Activated T-cell treated with anti-CD3 and anti-CD28 coated beads, Interleukin-2, amount 50 U/mL, for 72 hours (primary cell): ENCODE measurements at places on chromosomes 5 and 9.

DNA sequence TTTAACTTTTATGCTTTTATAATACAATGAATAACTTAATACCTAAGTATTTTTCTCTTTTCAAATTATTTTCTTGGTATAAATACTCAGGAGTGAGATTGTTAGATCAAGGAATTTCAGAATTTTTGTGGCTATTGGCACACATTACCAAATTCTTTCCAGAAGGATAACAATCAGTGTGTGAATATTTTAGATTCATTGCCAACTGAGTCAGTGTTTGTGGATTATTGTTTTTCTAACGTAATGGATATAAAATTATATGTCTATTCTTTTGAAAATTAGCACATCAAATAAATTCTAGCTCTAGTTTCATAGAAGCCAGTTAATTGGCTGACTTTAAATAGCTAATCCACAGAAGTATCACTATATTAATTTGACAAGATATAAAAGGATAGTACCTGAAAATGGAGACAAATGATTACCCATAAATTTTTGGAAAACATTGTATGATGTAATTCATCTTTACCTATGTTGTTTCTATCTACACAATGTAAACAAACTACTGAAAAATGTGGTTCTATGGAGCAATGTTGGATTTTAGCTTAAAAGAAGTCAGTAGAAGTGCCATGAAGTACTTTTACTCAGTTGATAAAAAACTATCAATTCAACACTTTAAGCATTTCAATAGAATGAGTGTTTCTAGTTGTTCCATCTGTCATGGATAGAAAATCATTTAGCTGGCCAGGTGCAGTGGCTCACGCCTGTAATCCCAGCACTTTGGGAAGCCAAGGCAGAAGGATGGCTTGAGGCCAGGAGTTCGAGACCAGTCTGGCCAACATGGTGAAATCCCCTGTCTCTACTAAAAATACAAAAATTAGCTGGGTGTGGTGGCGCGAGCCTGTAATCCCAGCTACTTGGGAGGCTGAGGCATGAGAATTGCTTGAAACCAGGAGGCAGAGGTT is 185.1 kb downstream of the ADAMTSL1 start:
- no peak for DNase-seq

DNA sequence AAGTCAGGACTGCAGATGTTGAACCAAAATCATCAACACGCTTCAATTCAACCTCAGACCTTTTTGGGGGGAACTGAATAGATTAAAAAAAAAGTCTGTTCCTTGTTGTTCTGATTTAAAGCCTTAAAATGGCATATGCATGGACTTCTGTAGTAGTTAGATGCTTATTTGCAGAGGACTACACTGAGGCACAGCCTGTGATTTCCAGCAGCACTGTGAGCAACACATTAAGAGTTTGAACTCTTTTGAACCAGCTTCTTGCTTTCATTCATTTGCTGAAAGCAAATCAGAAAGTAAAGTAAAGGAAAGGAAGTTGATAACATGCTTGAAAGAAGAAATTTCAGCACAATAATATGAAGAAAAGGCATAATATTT is 60.7 kb upstream of the DMAC1 start:
- DNase-seq: no peak

DNA sequence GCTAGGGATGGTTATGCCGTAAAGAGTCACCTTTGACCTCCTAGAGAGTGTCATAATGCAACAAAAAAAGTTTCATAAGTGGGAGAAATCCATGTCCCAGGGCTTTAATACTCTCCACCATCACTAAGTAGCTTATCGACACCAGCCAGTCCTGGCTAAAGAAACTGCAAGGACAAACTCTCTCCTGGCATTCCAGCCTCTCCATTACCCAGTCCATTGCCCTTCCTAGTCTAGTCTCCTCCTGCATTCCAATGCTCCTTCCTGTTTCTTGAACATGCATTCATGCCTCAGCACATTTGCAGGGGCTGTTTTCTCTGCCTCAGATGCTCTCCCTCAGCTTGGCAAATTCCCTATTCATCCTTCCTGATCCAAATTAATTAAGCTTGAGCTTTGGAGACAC is 364.1 kb downstream of the BRINP1 start:
- no peak for DNase-seq

- DNase-seq: no peak
These were observed 50.3 kb downstream of the BARX1 start for GRCh38 chr9:93904649-93905472.

DNA sequence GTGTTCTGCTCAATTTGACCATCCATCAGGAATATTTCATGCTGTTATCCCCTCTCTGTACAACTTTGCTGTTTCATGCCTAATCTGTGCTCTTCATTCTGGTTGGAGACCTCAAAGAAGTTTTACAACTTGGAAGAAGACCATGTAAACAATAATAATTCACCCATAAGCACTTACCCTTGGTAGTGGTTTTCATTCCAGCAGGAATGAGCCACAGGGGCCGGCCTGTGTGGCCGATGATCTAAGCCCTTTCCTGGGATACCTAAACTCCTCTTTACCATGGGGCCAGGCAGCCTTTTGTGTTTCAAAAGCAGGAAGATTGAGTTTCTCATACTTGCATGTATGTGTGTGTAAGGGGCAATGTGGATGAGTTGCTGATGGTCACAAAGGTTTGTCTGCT is 165.0 kb downstream of the FGF1 start:
- DNase-seq: no peak

GRCh38 chr9:122474561-122474960 is 3.2 kb downstream of the OR1J1 start:
- no peak for DNase-seq

DNA sequence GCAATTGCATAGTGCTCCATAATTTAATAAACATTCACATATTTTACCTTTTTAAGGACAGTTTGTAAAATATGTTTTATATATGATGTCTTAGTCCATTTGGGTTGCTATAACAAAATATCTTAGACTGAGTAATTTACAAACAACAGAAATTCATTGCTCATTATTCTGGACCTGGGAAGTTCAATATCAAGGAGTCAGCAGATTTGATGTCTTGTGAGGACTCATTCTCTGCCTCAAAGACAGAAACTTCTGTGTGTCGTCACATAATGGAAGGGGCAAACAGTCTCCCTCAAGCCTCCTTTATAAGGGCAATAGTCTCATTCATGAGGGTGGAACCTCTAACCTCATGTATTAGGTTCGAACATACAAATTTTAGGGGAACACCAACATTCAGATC is 455.9 kb downstream of the TAF11L14 start:
- no peak for DNase-seq

DNA sequence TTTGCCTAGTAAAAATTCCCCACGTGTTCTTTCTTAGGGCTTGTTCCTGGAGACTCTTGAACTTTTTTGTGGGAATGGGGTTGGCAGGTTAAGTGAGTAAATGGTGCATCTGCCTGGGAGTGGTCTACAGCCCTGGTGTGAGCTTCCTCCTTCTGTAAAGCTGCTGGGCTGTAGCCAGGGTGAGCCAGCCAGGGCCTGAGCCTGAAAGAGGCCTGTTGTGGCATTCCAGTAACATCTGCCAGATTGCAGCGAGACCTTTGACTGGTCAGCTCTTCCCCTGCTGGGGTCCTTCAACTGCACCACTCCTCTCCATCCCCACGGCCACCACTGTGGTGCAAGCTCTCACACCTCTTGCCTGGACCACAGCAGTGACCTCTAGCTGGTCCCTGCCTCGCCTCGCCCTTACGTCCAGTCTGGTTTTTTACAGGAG is 47.5 kb downstream of the SLC22A5 start:
- no peak for DNase-seq
